Camera-type eye (tissue), 1 donor: ENCODE measurements at places on chromosomes 5 and 9. TPM values are rescaled to one million over a fixed set of nuclear protein-coding genes. Genes with fewer than 3 reads are reported as not detected.

The ADAMTS2 gene
- total RNA-seq = 68.9 TPM

The SLC22A4 gene
- total RNA-seq = 4.0 TPM

The MCCC2 gene
- total RNA-seq = 28.4 TPM

The ADGRD2 gene
- not detected for total RNA-seq

The SLC46A2 gene
- not detected for total RNA-seq

The PLAC8L1 gene
- not detected for total RNA-seq

The RHOBTB3 gene
- total RNA-seq = 176 TPM

The SLCO6A1 gene
- not detected for total RNA-seq

The PTGDS gene
- total RNA-seq = 230 TPM

The LOX gene
- 85.4 TPM for total RNA-seq

The CTXN3 gene
- 4.0 TPM for total RNA-seq

The FOXD4 gene
- total RNA-seq = 0.82 TPM

The TMED7 gene
- total RNA-seq = 114 TPM

The TAF1L gene
- not detected for total RNA-seq

The DDX4 gene
- not detected for total RNA-seq

The PFN3 gene
- total RNA-seq = not detected

The C9 gene
- not detected for total RNA-seq

The PCDHGA7 gene
- total RNA-seq = 11.2 TPM

The NTRK2 gene
- total RNA-seq = 70.8 TPM

The IARS1 gene
- 153 TPM for total RNA-seq

The PAM gene
- 171 TPM for total RNA-seq

The GABRG2 gene
- 19.2 TPM for total RNA-seq

The MBLAC2 gene
- 13.1 TPM for total RNA-seq

The PDCD1LG2 gene
- not detected for total RNA-seq

The PTGS1 gene
- total RNA-seq = 3.2 TPM

The ANKRD34B gene
- not detected for total RNA-seq

The TMEM232 gene
- total RNA-seq = 11.8 TPM

The ARID3C gene
- not detected for total RNA-seq

The IFNK gene
- total RNA-seq = not detected

The INSL6 gene
- not detected for total RNA-seq
